ENCODE measurements at places on chromosomes 7 and 10.

DNA sequence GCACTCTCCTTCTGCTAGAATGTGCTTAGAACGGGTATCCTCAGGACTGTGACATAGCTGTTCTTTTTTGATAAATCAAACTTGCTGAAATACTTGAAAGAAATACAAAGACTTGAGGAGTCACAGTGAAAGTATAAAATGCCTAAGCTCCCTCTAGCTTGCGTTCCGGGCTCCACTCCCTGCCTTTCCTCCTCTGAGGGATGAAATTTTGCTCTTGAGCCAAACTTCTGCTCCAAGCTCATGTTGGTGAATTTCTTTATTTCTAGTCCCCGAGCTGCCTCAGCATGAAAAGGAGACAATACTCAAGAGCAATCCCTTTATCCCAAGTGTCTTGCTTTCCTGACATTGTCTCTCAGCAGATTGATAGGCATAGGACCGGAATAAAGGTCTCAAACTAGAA is 499.6 kb upstream of the ADARB2 start:
- no peak for DNase-seq

GRCh38 chr7:111678986-111679385 is 116.7 kb upstream of the IMMP2L start:
- no peak for DNase-seq

DNA sequence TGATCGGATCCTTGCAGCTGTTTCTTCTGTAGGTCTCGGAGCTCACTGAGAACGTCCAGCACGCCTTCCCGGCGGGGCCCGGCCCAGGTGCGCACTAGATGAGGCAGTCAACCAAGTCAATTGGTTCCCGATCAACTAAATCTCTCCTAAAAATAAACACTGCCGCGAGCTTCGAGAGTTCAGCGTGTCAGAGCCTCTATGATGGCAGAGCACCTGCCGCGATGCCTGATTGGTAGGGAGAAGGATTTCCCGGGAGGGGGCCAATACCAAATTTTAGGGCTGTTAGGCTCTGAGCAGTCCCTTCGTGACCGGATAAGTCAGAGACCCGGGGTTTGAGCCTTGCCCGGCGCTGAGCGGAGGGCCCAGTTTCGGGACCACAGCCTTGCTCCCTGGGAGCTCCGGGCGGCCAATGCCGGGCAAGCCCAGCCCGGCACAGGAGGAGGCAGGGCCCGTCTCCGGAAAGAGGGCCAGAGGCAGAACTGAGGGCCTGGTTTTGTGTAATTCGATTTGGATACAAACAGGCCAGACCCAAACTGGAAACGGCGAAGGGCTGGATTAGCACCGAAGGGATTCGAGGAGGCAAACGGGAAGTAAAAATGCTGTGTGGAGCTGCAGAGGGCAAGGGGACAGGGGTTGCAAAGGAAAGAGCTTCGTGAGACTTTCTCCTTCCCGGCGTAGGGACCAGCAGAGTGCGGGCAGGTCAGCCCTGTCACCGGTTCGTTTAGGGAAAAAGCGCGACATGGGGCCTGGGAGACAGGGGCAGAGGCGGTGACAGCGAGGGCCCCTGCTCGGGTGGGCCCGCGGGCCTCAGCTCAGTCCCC is 569 bp downstream of the SLC26A5 start:
- DNase-seq: no peak

- DNase-seq: no peak
Measured at GRCh38 chr10:13271552-13272163, 28.2 kb downstream of the PHYH start.

GRCh38 chr10:51000976-51001375 is 73.3 kb upstream of the PRKG1 start:
- no peak for DNase-seq

DNA sequence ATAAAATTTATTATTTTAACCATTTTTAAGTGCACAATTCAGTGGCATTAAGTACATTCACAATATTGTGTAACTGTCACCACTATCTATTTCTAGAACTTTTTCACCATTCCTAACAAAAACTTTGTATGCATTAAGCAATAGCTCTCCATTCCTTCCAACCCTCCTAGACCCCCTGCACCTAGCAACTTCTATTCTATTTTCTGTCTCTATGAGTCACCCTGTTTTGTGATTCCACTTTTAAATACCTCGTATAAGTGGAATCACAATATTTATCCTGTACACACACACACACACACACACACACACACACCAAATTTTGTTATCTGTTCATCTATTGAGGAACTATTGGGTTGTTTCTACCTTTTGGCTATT is 89.2 kb downstream of the ARID5B start:
- no peak for DNase-seq

DNA sequence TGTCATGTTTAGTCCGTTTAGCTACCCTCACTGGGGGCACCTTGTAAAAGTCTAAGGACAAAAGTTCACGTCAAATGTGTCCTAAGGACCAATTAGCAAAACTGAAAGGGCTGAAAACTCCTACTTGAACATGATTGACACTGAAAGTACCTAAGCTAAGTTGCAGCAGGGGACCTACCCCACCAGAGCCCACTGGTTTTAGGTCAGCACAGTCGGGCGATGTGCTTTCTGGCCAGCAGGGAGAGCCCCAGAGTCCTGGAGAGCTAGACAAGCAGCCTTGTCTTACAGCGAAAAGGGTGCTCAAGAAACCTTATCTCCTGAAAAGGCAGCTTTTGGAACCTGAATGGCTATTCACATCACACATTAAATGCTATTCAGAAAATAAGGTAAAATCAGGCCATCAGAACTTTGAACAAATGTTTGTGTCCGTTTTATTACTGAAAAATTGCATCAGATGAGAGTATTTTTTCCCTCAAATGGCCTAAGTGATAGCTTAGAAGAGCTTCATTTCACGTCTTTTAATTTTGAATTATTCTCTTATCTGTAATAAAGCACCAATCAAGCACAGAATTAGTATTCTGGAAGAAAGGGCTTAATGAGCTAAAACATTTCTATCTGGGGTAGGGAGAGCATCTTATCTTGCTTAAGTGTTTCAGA is 52.2 kb upstream of the MKI67 start:
- DNase-seq: no peak

GRCh38 chr7:130990178-130990832 is 256.3 kb upstream of the KLF14 start:
- DNase-seq: no peak

- peak; percentile 26 for DNase-seq
Measured at GRCh38 chr10:11164803-11165590, 147.3 kb downstream of the CELF2 start.

DNA sequence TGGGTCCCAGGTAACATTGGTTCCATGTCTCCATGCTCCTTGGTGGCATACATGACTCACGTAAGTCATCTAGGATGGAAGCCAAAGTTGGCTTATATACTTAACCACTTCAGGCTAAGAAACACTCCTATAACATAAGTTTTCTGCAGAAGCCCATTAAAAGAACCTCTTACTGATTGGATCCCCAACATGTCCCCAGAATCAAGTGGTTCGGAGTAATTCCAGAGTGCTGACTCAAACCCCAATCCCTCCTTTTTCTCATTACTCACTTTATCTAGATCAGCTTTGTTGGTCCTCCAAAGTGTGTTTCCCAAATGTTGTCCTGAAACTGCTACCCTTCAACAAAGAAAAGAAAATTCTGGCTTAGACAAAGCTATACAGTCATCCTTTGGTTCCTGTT is 10.1 kb upstream of the ATOH7 start:
- no peak for DNase-seq

DNA sequence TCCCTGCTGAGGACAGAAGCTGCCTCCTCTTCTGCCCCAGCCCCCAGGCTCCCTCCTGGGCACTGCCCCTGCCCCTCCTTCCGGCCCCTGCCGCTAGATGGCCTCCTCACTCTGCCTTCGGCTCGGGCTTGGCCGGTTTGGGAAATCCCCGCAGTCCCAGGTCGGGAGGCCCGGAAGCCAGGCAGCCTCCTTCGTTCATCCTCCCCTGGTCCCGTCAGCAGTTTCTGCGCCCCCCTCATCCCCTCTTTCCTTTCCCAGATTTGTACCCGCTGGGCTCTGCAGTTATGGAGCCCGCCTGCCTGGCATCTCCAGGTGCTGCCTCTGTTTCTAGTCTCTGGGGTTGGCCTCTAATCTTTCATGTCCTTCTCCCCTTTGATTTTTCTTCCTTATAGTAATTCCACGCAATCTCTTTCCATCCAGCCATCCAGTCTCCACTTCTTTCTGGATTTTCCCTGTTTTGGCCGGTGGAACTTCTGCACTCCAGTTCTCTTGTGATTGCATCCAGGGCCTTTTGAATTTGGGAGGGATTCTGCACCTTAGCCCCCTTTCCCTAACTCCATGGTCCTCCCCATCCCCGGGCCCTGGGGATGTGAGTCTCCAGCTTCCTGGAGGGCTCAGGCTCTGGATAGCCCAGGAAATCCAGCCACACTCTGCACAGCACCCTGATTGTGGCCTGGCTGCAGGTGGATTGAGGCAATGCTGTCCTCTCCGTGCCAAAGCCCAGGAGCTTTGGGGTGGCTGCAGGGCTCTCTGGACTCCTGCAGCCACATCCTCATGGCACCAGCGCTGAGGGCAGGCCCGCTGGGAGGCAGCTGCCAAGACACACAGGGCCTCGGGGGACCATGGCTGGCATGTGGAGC is 3.3 kb upstream of the SHH start:
- no peak for DNase-seq

- no peak for DNase-seq
Measured at GRCh38 chr10:112967200-112967599, 17.2 kb downstream of the TCF7L2 start.

DNA sequence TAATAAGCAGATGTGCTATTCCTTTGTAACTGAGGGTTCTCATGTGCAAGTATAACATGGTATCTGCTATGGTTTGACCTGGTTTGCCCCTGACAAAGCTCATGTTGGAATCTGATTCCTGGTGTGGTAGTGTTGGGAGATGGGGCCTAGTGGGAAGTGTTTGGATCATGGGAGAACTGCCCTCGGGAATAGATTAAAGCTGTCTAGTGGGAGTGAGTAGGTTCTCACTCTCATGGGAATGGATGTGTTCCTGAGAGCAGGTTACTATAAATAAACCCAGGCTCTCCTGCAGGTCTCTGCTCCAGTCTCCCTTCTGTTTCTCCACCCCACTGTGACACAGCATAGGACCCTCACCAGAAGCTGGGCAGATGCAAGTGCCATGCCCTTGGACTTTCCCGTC is 97.7 kb downstream of the ATE1 start:
- DNase-seq: no peak

- peak; percentile 95 for DNase-seq
Measured at GRCh38 chr7:78702770-78703169, 750.7 kb downstream of the MAGI2 start.

DNA sequence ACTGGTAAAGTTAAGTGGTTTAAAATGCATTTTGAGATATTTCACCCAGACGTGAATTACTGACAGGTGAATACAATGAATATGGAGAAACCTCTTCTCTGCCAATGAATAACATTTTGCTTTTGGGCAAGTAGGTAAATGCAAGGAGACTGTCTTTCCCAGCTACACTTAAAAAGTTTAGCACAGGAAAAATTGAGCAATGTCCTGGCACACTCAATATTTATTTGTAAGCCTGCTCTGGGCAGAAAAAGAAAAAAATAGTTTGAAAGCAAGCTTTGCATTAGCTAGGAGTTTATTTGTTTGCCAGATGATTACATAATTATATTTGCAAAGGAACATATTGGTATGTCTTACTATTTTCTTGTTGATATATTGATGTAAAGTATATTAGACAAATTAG is 624.2 kb downstream of the ACTR3B start:
- no peak for DNase-seq

GRCh38 chr7:130912862-130913638 is 179.0 kb upstream of the KLF14 start:
- DNase-seq: peak; percentile 97

DNA sequence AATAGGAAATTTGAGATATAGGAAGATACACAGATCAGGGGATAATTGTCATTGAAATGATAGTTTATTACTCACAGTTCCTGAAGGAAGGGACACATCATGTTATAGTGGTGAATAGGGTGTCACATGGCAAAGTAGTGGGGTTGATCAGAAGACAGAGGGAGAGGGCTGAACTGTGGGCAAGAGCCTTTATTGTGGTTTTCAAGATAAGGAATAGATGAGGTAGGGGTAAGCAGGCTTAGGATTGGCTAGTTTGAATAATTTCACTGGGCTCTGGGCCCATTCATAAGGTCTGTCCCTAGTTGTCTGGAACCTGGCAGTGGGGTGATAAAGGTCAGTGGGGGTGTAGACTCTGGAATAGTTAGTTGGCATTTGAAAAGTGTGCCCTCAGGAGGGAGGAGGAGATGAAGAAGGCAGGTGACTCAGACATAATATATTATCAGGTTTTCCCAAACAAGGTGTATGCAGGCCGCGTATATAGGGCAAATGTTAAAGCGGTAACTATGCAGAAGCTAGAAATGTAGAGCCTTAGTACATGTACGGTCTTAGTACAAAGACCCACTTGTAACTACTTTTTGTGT is 18.5 kb downstream of the FGL2 start:
- no peak for DNase-seq

GRCh38 chr10:100939763-100940344 is 27.1 kb downstream of the SLF2 start:
- peak; percentile 21 for DNase-seq

GRCh38 chr7:112089551-112089950 is 116.6 kb downstream of the DOCK4 start:
- DNase-seq: no peak

DNA sequence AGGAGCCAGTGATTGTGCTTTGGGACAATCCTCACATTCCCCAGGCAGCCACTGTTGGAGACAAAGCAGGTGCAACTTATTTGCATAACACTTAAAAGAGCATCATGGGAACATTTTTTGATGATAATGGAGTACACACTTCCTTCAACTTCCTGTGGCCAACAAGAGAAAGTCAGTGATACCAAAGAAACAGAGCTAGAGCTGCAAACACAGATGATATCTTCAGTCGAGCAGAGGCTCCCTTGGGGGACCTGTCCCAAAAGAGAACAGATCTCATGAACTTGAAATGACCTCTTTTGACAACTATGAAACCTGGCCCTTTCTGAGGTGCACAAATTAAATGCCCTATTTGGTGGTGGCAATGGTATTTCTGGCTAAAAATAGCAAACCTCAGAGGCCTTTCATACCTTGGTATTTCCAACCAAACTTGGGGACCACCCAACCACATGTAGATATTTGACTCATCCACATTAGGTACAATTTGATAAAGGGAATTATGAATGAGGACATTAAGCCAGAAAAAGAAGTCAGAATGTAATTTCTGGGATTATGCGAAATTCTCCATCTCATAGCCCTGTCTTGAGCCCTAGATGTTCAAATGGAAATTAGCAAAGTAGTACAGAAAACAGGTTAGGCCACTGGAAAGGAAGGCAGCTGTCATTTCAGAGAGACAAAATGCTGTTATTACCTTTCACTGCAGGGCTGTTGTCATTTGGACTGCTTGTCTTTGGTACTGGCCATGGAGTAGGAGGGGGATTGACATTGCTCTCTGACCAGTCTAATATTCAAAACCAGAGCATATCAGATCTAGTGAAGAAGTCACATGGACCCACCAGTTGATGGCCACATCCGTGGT is 146.2 kb downstream of the ICA1 start:
- DNase-seq: no peak

DNA sequence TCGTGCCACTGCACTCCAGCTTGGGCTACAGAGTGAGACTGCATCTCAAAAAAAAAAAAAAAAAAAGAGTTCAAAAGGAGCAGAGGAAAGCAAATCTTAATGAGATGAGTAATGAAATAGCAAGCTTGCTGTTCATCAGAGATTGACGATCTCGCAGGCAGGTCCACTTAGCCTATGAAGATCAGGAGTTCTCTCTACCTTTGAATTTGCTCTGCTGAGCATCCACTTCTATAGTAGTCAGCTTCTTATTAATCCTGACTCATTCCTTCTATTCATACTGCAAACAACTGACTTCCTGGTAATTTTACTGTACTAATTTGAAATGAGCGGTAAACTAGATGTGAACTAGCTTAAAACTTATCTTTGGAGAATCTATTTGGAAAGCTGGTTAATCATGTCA is 1014.6 kb downstream of the GATA3 start:
- no peak for DNase-seq

- DNase-seq: no peak
Measured at GRCh38 chr10:3192856-3193635, 20.5 kb upstream of the PITRM1 start.

Data from GM04503 (cell line).